ENCODE measurements at places on chromosomes 13 and 19.
A peak's percentile ranks its signal among the peaks of the same experiment; 100 is the strongest.

DNA sequence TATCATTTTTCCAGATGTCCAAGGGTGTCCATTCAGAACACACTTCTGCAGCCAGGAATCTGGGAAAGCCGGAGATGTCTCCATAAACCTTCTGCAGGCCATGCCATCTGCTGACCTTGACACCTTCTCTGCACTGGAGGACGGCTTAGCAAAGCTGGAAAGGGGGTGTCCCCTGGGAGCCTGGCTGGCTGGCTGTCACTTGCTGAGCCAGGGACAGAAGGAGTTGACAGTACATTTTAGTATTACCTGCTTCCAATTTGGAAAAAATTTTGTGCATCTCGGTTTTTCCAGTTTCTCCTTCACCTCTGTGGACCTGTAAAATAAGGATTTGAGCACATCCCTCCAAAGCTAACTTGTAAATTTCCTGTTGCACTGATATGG, 8.1 kb upstream of the CHST8 start:
- DNase-seq, result no peak

- no peak for DNase-seq
These were observed 29.3 kb upstream of the ATP1A3 start for GRCh38 chr19:42023121-42023942.

GRCh38 chr13:100213576-100213975, 124.7 kb downstream of the PCCA start:
- DNase-seq, result no peak

DNA sequence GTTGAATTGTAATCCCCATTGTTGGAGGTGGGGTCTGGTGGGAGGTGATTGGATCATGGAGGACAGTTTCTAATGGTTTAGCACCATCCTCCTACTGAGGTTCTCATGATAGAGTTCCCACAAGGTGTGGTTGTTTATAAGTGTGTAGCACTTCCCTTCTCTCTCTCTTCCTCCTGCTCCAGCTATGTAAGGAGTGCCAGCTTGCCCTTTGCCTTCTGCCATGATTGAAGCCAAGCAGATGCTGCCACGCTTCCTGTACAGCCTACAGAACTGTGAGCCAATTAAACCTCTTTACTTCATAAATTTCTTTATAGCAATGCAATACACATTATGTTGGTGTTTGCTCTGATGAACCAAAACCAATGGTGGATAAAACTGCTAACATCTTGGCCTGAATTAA, 238.2 kb downstream of the EFNB2 start:
- DNase-seq, result no peak

- DNase-seq, result no peak
These were observed 2506.4 kb downstream of the PCDH9 start for GRCh38 chr13:64723724-64724123.

- no peak for DNase-seq
These were observed 12.0 kb upstream of the GRAMD1A start for GRCh38 chr19:34988119-34988518.

DNA sequence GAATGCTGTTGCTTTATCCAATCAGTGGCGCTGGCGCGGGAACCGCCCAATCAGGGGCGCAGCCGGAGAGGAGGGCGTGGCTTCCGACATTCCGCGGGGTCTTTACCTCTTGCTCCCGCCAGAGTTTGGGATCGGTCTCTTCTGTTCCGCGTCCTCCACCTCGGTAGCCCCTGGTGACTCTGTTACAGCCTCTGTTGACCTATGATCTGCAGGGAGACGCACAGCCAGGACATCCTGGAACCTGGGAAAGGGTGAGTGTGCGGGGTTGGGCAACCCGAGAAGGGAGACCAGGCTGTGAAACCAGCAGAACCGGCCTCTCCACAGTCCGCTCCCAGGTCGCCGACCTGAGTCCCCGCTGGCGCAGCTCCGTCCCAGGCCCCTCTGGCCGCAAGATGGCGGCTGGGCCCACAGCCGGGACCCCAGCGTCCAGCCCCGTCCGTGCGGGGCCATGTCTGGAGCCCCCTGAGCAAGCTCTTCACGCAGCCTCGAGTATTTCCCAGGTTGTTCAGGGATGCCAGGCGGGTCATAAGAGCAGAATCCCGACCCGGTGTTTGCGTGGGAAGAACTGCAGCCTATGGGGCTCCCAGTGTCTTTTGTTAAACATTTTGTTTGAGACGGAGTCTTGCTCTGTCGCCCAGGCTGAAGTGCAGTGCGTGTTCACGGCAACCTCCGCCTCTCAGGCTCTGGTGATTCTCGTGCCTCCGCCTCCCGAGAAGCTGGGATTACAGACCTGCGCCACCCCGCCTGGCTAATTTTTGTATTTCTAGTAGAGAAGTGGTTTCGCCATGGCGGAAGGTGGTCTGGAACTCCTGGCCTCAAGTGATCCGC, 4.4 kb upstream of the ZNF681 start:
- peak; percentile 80 for DNase-seq

DNA sequence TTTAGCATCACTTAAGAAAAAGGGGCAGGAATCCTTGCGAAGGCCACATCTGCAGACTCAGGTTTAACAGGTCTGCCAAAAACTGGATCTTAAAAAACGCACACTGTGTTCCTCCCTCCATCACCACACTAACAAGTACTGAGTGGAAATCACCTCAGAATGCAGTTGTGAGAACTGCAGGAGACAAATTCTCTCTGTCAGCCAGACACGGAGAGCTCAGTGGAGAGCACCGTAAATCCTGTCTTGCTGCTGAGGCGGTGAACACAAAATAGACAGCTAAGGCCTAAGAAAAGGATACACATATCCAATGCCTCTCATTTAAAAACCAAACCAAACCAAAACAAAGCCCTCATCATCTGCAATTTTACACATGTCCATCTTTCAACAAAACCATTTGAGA, 1287.6 kb downstream of the EFNB2 start:
- DNase-seq, result no peak

DNA sequence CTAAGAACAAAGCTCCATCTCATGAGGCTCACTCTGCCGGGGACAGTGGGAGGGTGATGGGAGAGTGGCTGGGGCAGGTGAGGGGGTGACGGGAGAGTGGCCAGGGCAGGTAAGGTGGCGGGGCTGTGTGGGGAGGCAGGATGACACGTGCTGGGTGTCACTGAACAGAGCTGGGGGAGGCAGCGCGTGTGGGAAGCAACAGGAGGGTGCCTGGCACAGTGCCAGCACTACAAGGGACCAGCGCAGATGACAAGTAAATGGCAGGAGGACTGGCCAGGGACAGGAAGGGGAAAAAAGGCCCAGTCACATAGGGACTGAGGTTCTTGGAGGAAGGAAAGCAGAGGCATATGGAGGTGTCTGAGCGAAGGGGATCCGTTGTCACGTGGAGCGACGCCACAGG, 129.9 kb downstream of the RNF17 start:
- DNase-seq, result no peak

- no peak for DNase-seq
These were observed 32.3 kb downstream of the DPF1 start for GRCh38 chr19:38191747-38192146.
